ENCODE measurements at places on chromosomes 1 and 21. TPM values are rescaled to one million over a fixed set of nuclear protein-coding genes. Genes with fewer than 3 reads are reported as not detected.

TBX19 gene
- polyA plus RNA-seq: 1.8 TPM

IRF6 gene
- polyA plus RNA-seq: 9.3 TPM

PRPF38A gene
- 21.8 TPM for polyA plus RNA-seq

MAP1LC3C gene
- polyA plus RNA-seq: 13.4 TPM

KCNJ9 gene
- polyA plus RNA-seq: 0.04 TPM

METTL18 gene
- polyA plus RNA-seq: 7.2 TPM

SYT11 gene
- 21.1 TPM for polyA plus RNA-seq

LRRC53 gene
- polyA plus RNA-seq: not detected

UTP11 gene
- polyA plus RNA-seq: 43.5 TPM

ITLN1 gene
- polyA plus RNA-seq: 0.56 TPM

PEAR1 gene
- 13.1 TPM for polyA plus RNA-seq

SH3BGR gene
- 30.8 TPM for polyA plus RNA-seq

GBP6 gene
- not detected for polyA plus RNA-seq

CD34 gene
- polyA plus RNA-seq: 83.2 TPM

RPE65 gene
- polyA plus RNA-seq: 0.89 TPM

ASPM gene
- 0.11 TPM for polyA plus RNA-seq

TNFRSF4 gene
- 2.2 TPM for polyA plus RNA-seq

ABCG1 gene
- polyA plus RNA-seq: 16.3 TPM

SPATA21 gene
- 0.29 TPM for polyA plus RNA-seq

KPRP gene
- not detected for polyA plus RNA-seq

MLLT11 gene
- 4.9 TPM for polyA plus RNA-seq

DIO1 gene
- polyA plus RNA-seq: 0.08 TPM

ADGRL2 gene
- 30.5 TPM for polyA plus RNA-seq

LIN9 gene
- 2.9 TPM for polyA plus RNA-seq

DYNLT5 gene
- polyA plus RNA-seq: 1.3 TPM

HMGN1 gene
- polyA plus RNA-seq: 108 TPM

HAO2 gene
- polyA plus RNA-seq: 0.09 TPM

CCDC181 gene
- 0.24 TPM for polyA plus RNA-seq

TMOD4 gene
- polyA plus RNA-seq: 0.76 TPM

SLC25A34 gene
- polyA plus RNA-seq: 1.3 TPM

PLXNA2 gene
- polyA plus RNA-seq: 20.0 TPM

OR14K1 gene
- polyA plus RNA-seq: not detected

FBXO28 gene
- polyA plus RNA-seq: 14.6 TPM

FCMR gene
- polyA plus RNA-seq: 6.1 TPM

RNU1-4 gene
- polyA plus RNA-seq: not detected

SLC5A9 gene
- polyA plus RNA-seq: 0.27 TPM

LCE2B gene
- polyA plus RNA-seq: not detected

ZSWIM5 gene
- polyA plus RNA-seq: 3.6 TPM

RASAL2 gene
- polyA plus RNA-seq: 8.8 TPM

U2AF1 gene
- 48.2 TPM for polyA plus RNA-seq

SRGAP2B gene
- polyA plus RNA-seq: 17.6 TPM

EFNA3 gene
- 2.3 TPM for polyA plus RNA-seq

RYR2 gene
- polyA plus RNA-seq: 7.2 TPM

ZFP69 gene
- 2.8 TPM for polyA plus RNA-seq

PLA2G2D gene
- polyA plus RNA-seq: not detected

RHBDL2 gene
- 2.9 TPM for polyA plus RNA-seq

LCE6A gene
- polyA plus RNA-seq: not detected

LCE1B gene
- polyA plus RNA-seq: not detected

CHRM3 gene
- 29.8 TPM for polyA plus RNA-seq

MAPKAPK2 gene
- polyA plus RNA-seq: 49.5 TPM

MAP3K21 gene
- 0.44 TPM for polyA plus RNA-seq

TPTE gene
- not detected for polyA plus RNA-seq
